ENCODE measurements at places on chromosomes 7 and 10. TPM values are rescaled to one million over a fixed set of nuclear protein-coding genes. Genes with fewer than 3 reads are reported as not detected.
A peak's percentile ranks its signal among the peaks of the same experiment; 100 is the strongest.

DNA sequence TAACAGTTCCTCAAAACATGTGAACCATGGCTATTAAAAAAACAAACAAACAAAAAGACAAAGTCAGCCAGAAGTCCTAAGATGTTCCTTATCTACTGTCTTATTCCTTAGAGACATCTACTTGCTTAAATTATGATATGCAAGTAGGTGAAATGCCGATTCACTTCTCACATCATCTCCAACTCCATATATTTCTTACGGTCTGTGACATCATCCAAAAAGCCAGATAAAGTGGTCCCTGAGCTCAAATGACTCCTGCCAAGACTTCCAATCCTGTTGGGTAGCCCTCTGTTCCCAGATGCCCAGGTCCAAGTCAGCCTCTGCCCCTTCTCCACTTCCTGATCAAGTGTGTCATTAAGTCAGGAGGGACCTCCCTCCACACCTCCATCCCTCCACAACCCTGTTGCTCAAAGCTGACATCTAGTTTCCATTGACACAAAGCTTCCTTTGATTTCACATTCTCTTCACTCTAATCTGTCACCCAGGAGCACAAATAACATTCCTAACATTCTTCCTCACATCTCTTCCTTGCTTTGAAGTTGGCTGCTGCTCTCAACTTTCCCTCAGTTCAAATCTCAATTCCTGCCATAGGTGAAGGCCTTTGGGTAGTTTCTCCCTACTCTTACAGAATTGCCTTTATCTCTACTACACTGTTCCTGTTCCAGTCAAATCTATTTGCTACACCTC, 56.1 kb upstream of the PDLIM1 start:
- no peak overlapping the region for H3K27ac ChIP-seq
- H3K4me3 ChIP-seq = no peak overlapping the region
- H3K4me1 ChIP-seq = no peaks in the 10 kb centered on the region
- DNase-seq = no peak

- H3K4me1 ChIP-seq = no peaks in the 10 kb centered on the region
- peaks cover 42% of the 10 kb centered on the region for H3K27me3 ChIP-seq
- no peak overlapping the region for H3K4me3 ChIP-seq
- no peaks in the 10 kb centered on the region for H3K36me3 ChIP-seq
Observed at GRCh38 chr7:116434820-116435341, 64.7 kb upstream of the CAV2 start.

GRCh38 chr10:78247266-78247665, 213.6 kb downstream of the RPS24 start:
- H3K4me1 ChIP-seq = peaks cover 10% of the 10 kb centered on the region
- no peak overlapping the region for H3K27ac ChIP-seq
- DNase-seq = no peak
- H3K36me3 ChIP-seq = no peaks in the 10 kb centered on the region
- peaks cover 27% of the 10 kb centered on the region for H3K27me3 ChIP-seq

GRCh38 chr10:13659887-13660550, 73.3 kb downstream of the PRPF18 start:
- H3K27ac ChIP-seq = peak overlapping the region; percentile 29
- H3K4me1 ChIP-seq = peaks cover 10% of the 10 kb centered on the region
- no peaks in the 10 kb centered on the region for H3K36me3 ChIP-seq
- DNase-seq = peak; percentile 65

GRCh38 chr7:51457079-51457478, 140.5 kb upstream of the COBL start:
- no peak overlapping the region for H3K4me3 ChIP-seq
- H3K4me1 ChIP-seq = no peaks in the 10 kb centered on the region
- H3K27me3 ChIP-seq = peaks cover 6% of the 10 kb centered on the region
- DNase-seq = no peak
- H3K36me3 ChIP-seq = no peaks in the 10 kb centered on the region

GRCh38 chr7:23852135-23852534, 142.1 kb downstream of the STK31 start:
- no peak for DNase-seq
- H3K27me3 ChIP-seq = no peaks in the 10 kb centered on the region
- H3K27ac ChIP-seq = no peak overlapping the region
- H3K36me3 ChIP-seq = no peaks in the 10 kb centered on the region

DNA sequence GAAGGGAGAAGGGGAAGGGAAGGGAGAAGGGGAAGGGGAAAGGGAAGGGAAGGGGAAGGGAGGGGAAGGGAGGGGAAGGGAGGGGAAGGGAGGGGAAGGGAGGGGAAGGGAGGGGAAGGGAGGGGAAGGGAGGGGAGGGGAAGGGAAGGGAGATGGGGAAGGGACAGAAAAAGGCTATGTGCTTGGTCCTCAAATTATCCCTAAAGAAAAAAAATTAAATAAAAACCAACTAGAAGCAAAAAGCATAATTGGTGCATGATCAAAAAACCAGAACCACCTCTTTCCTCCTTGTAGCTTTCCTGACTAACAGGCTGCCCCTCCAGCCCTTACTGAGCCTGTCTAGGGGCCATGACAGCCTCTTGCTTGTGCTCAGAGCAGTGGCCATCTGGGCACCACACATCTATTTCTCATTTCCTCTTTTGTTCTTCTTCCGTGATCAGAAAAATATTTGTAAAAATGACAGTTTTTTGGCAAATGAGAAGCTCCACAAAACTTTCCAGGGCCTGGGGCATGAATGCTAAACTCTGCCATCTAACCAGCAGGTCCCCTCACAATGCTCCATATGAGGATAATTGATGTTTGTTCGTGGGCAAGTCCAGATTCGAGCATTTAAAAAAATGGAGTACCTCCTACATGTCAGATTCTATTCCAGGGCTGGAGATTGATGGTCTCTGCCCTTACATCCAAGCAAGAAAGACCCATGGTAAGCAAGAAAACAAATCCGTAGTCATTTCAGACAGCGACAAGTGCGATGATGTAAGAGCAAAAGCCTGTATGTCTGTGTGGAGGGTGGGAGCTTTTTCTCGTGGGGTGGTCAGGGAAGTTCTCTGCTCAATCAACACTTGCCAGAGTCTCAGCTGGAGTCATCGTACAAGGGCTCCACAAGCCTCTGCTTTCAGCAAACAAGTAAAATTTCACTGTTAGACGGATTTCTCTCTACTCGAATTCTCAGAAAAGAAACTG, 320.9 kb downstream of the WDR11 start:
- no peak overlapping the region for H3K27ac ChIP-seq
- H3K4me3 ChIP-seq = no peak overlapping the region

- peak overlapping the region; percentile 82 for H3K4me3 ChIP-seq
- peaks cover 44% of the 10 kb centered on the region for H3K27me3 ChIP-seq
- H3K4me1 ChIP-seq = peaks cover 16% of the 10 kb centered on the region
- no peak for DNase-seq
- peak overlapping the region; percentile 57 for H3K27ac ChIP-seq
Observed at GRCh38 chr10:4826792-4827324, 851 bp downstream of the AKR1E2 start.

GRCh38 chr7:80884511-80885195, 34.2 kb downstream of the SEMA3C start:
- no peak for DNase-seq
- no peaks in the 10 kb centered on the region for H3K27me3 ChIP-seq
- H3K4me1 ChIP-seq = no peaks in the 10 kb centered on the region
- H3K27ac ChIP-seq = no peak overlapping the region

DNA sequence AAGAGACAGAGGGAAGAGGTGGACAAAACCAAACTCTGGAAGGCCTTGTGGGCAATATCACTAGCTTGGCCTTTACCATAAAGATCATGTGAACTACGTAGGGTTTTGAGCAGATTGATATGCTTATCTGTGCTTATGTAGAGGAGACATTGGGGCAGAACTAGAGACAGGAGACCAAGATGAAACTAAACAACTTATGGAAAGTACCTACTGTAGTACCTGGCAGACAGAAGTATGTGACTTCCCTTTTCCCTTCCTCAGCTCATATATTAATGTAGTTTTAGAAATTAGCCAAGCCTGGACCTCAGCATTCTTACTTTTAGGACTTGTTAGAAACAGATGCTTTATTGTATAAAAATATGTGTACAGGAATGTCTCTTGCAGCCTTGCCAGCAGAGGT, 14.0 kb upstream of the IL6 start:
- peaks cover 21% of the 10 kb centered on the region for H3K27me3 ChIP-seq
- no peak overlapping the region for H3K4me3 ChIP-seq
- DNase-seq = no peak
- H3K4me1 ChIP-seq = peaks cover 5% of the 10 kb centered on the region

DNA sequence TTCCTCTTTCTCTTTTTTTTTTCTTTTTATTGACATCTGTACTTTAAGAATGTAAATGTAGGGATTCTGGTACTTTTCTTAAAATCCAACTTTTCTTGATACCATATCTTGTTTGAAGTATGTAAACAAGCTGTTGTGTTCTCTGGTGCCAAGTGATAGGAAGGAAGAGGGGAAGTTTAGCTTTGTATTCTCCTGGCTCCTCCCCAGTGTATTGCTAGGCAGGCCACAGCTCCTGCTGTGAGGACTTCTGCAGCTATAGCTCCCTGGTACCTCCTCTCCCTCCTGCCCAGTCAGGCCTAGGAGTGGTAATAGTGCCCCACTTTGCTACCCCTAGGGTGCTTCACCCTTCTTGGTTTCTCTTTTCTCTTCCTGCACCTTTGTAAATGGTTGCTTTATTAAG, 45.3 kb upstream of the SP8 start:
- no peak for DNase-seq
- H3K4me1 ChIP-seq = peaks cover 2% of the 10 kb centered on the region
- no peak overlapping the region for H3K4me3 ChIP-seq
- no peak overlapping the region for H3K27ac ChIP-seq
- H3K27me3 ChIP-seq = peaks cover 19% of the 10 kb centered on the region

- H3K4me3 ChIP-seq = no peak overlapping the region
- no peak for DNase-seq
- peaks cover 6% of the 10 kb centered on the region for H3K27me3 ChIP-seq
Observed at GRCh38 chr7:28575241-28575643, 162.9 kb downstream of the CREB5 start.

FOXI2 gene
- total RNA-seq = not detected

HOXA5 gene
- not detected for total RNA-seq

EIF3B gene
- 176 TPM for total RNA-seq

TPST1 gene
- 0.65 TPM for total RNA-seq

PPP3CB gene
- total RNA-seq = 37.4 TPM

CBLL1 gene
- total RNA-seq = 90.3 TPM

CTAGE4 gene
- not detected for total RNA-seq

SLC39A12 gene
- total RNA-seq = not detected
